ENCODE measurements at places on chromosomes 11 and 22.

- no peak for DNase-seq
These were observed 60.5 kb upstream of the CHST1 start for GRCh38 chr11:45725776-45726492.

- no peak for DNase-seq
These were observed 65.1 kb downstream of the PRMT3 start for GRCh38 chr11:20452585-20452984.

DNA sequence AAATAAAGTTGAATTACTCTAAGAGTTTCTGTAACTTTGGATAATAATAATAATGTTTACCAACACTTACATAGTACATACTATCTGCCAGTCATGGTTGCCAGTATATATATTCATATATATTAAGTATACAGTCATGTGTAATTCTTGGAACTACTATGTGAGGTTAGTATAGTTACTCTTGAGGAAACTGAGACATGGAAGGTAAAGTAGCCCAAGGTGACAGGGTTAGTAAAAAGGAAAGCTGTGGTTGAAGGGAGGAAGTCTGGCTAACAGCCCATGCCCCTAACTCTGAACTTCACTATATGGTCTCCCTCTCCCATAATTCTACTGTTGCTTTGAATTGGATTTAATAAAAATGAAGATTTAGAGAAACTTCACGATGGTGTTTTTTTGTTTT is 24.9 kb downstream of the FDX1 start:
- DNase-seq = no peak

GRCh38 chr11:19819148-19819547 is 106.5 kb downstream of the NAV2 start:
- no peak for DNase-seq

DNA sequence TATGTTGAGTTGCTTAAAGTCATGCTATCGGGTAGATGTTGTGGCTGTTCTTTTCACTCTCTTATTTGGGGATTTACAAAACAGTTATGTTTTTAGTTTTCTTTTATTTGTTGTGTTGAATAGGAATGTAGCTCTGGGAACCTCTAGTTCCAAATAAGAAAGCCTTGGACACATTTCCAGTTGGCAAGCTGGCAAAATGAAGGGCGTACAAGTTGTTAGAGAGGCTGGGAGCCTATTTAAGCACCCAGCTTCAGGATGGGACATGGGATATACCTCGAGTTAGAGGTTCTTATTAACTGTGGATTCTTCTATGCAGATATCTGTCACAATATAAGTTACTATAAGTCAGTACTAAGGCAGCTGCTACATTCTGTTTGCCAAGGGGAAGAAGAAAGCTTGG is 22.8 kb downstream of the PPARA start:
- no peak for DNase-seq

GRCh38 chr11:71383461-71383860 is 64.7 kb downstream of the DHCR7 start:
- DNase-seq = no peak

GRCh38 chr11:61918251-61918937 is 1.0 kb upstream of the RAB3IL1 start:
- DNase-seq = no peak

DNA sequence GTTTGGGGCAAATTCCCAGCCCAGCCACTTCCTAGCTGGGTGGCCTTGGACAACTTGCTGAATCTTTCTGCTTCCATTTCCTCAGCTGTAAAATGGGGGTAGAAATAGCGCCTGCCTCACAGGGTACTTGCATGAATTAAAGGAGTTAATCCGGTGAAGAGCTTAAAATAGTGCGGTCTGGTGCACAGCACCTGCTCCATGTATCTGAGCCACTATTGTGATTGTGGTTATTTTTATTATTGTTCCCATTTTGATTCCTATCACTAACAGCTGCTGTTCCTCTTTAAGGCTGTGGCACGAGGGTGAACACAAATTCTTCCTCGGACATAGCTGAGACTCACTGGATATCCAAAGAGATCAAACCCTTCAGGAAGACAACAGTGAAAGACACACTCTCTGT is 46.9 kb upstream of the TP53I11 start:
- DNase-seq = no peak

GRCh38 chr11:126310200-126310991 is 6.5 kb downstream of the DCPS start:
- peak; percentile 47 for DNase-seq

GRCh38 chr11:116454020-116454645 is 318.7 kb downstream of the BUD13 start:
- DNase-seq = no peak

DNA sequence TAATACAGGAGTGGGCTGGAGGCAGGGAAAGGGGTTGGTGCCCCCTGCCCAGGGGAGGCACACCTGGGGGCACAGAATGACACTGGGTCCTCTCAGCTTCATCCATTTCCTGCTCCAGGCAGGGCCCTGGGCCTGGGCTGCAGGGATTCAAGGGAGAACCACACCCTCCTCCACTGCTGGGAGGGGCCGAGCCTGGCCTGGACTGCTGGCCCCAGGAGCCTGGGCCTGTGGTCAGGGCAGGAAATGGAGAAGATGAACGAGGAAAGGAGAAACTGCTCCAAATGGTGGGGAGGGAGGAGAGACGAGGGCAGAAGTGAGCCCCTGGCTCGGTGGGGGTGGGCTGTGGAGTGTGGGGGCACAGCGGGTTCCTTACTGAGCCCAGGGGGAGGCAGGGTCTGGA is 38.1 kb upstream of the KCNQ1OT1 start:
- no peak for DNase-seq

DNA sequence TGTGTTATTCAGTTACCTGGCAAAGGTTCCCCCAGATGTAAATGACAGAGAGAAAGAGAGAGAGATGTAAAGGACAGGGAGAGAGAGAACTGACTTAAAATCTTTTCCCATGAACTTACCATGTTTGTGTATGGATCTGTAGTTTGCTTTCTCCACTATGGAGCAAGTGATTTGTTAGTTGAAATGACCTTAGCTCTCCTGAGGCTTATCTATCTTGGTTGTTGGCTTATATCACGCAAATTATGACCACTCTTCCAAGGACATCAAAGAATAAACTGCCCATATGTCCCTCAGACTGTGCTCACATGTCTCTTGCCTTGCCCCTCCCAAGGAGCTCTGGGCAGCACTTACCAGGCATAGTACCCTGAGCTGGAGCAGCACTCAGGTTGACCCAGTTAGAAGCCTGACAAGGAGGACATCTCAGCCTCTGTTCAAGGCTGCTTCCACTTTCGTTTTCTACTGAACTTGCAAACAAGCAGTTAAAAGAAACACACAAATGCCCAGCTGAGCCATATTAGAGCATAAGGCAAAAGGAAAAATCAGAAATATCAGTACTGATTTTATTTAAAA is 95.3 kb upstream of the RCN1 start:
- no peak for DNase-seq

GRCh38 chr11:85595285-85595884 is 31.8 kb downstream of the DLG2 start:
- DNase-seq = no peak

DNA sequence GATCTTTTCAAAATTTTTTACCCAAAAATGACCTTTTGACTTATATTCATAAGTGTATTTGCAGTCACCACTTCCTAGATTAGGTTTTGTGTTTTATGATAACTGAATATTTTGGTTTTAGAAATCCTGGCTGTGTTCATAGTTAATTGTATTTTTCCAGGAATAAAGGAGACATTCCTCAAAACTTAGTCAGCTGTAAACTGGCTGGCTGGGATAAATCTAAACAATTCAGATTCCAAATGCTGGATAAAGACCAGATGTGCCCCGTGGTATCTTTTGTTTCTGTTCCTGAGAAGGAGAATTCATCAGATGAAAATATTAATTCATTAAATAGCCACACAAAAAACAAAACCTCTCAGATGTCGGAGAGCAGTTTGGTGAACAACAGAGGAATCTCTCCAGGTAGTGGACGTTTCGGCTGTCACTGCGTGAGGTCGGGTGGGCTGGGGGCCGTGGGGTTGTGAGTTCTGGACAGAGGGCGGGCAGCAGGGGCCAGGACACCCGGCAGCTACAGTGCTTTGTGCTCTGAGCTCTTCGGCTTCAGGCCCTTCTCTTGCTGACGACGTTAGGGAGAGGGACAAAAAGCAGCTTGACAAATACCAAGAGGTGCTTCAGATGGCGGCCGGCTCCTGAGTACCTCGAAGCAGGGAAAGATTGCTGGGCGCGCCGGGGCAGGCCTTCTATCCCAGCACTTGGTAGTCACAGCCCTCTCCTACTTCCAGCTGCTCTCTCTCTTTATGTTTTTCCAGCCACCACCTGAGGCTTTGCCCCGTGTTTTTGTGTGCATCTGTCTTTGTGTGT is 24.6 kb downstream of the MOV10L1 start:
- no peak for DNase-seq

DNA sequence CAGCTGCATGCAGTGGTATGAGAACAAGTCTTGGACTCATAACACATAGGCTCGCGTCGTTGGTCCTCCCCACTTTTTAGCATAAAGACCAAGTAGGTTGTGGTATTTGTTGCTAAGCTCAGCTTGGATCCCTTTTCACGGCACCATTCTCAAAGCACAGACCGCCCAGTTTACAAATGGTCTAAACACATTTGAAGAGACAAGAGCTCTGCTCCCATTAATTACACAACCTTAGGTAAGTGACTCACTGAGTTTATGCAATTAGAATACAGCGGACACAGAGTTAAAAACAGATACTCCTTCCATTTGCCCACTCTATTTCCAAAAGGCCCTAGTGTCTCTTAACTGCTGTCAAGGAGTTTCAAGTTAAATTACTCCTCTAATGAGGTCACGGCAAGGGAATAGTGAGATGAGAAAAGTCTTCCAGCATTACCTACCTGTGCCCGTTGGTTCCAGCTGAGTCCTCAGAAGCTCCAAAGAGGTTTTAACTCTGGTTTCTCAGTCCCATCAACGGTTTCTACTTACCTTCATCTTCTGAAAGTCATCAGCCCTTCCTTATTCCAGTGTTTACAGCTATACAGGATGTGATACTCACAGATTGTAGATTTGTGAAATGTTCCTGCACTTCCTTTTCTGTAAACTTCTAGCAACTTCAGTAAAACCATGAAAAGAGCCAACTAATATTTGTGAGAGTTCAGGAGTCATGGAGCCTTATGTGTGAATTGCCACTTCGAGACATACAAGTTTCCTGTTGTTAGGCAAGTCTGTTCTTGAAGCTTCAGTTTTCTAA is at the start of gene MS4A6A:
MS4A6A (minus strand) TSS at position 543 of the 790 bp plus-strand sequence. CDS start 1,356 bp downstream, outside the sequence.
- DNase-seq = no peak

- no peak for DNase-seq
These were observed 12.3 kb upstream of the ASPHD2 start for GRCh38 chr22:26416670-26417276.

Data from activated CD4-positive, alpha-beta T cell treated with anti-CD3 and anti-CD28 coated beads for 24 hours (primary cell).